Activated T-helper 2 cell treated with anti-CD3 and anti-CD28 coated beads, Interferon-gamma antibody, Interleukin-2, Interleukin-4, amounts not matched to agents 10 μg/mL and 5 μg/mL and 100 μg/mL, durations not matched to agents 14 hours and 24 hours and 36 hours (primary cell): ENCODE measurements at places on chromosomes 2 and 18. TPM values are rescaled to one million over a fixed set of nuclear protein-coding genes. Genes with fewer than 3 reads are reported as not detected.

GRCh38 chr2:12335995-12336394 lies 380.7 kb upstream of the TRIB2 start:
- H3K4me1 ChIP-seq: no peaks in the 10 kb centered on the region
- H3K4me3 ChIP-seq: no peak overlapping the region
- no peak overlapping the region for H3K27ac ChIP-seq

DNA sequence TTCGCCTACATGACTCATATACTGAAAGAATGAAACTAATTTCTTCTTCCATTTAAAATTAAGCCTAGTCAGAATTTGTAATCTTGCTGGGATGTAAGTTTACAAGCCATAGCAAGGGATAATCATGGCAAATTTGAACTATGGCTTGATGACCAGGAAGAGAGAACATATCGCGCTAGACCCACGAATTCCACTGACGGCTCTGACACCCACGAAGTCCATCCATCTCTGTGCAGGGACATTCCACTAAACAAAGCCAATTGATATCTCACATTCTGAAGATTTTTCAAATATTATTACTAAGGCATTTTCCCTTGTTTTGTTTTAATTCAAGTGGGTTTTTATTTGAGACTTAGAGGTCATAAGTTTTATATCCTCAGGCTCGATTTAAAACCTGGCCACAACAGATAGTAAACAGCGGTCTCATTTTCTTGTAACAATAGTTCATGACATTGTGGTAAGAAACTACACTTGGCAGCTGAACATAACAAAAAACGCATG lies 113.0 kb downstream of the QPCT start:
- H3K27ac ChIP-seq: no peak overlapping the region
- H3K36me3 ChIP-seq: peaks cover 3% of the 10 kb centered on the region
- H3K27me3 ChIP-seq: no peaks in the 10 kb centered on the region
- peaks cover 16% of the 10 kb centered on the region for H3K4me1 ChIP-seq
- H3K4me3 ChIP-seq: no peak overlapping the region
- no peak for DNase-seq

Gene TFCP2L1
- 0.11 TPM in 1 of 2 replicates, not detected in the other for total RNA-seq

DNA sequence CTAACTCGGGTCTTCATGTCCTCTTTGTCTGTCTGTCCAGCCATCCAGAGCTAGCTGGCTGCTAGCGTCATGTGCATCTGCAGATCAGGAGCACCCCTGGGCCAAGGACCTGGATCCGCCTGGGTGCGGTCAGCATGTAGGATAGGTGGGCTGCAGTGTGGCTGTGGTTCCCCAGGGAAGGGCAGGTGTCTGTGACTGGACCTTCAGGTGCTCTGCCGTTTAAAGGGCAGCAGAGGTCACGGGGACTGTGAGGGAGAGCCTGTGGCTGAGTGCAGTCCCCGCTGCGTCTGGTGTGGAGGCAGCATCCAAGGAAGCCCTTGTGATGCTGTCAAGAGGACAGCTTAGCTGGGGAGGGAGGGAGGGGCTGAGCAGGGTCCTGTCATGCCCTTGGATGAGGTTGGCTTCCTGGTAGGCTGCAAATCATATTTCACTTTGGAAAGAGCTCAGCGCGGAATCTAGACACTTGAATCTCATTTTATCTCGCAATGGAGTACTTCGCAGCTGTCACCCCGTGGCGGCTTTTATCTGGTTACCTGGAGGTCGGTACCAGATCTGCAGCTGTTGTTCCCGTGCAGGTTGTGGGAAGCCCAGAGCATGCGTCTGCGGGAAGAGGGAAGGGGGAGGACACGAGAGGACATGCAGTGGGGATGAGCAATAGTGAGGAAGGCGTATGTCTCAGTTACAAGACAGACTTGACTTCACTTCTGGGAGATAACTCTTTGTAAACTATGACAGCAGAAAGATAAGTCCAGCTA lies 5.9 kb upstream of the RALB start:
- H3K27ac ChIP-seq: no peak overlapping the region
- H3K4me1 ChIP-seq: peaks cover 14% of the 10 kb centered on the region
- no peak overlapping the region for H3K4me3 ChIP-seq
- H3K36me3 ChIP-seq: peaks cover 4% of the 10 kb centered on the region
- H3K27me3 ChIP-seq: peaks cover 10% of the 10 kb centered on the region

DNA sequence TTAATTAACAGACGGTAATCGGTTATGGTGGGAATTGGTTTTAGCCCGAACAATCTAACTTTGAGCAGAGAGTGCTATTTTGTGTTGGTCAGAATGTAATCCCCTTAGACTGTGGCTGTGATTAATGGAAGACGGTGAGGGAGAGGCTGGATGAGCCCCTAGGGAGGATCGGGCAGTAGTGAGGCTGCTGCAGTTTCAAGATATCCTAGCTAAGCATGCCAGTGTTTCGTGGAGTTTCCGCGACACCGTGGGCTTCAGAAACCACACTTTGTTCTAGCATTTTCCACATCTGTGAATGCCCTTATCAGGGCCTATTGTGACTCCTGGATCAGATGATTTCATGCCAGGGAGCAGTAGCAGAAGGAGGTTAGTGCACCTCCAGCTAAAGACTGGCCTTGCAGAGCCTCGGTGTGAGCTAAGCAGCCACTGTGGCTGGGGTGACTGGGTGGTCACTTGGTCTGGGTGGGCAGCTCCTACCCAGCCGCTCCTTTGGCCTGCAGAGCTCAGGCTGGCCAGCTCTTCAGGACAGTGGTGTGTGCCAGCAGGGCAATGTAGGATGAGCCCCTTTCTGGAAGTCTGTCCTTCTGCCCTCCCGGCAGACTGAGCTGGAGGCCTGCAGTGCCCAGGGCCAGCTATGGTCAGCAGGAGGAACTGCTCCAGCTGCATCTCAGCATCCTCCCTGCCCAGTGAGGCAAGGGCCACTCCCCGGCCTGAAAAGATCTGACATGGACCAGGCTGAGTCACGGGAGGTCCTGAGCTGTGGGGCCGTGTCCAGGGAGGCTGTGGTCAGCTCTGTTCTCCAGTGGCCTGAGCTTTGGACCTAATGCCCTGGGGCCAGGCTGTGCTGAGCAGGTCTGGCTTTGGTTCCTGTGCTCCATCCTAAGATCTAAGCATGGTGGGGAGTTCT lies 142.6 kb upstream of the GPC1 start:
- no peaks in the 10 kb centered on the region for H3K27me3 ChIP-seq
- H3K36me3 ChIP-seq: no peaks in the 10 kb centered on the region
- no peak overlapping the region for H3K4me3 ChIP-seq
- DNase-seq: no peak

- peaks cover 40% of the 10 kb centered on the region for H3K4me1 ChIP-seq
- no peak overlapping the region for H3K4me3 ChIP-seq
- no peak for DNase-seq
- no peaks in the 10 kb centered on the region for H3K27me3 ChIP-seq
- H3K36me3 ChIP-seq: peaks cover 49% of the 10 kb centered on the region
- no peak overlapping the region for H3K27ac ChIP-seq
Observed at GRCh38 chr2:7513834-7514233, 596.6 kb downstream of the RNF144A start.

Gene AFG3L2
- total RNA-seq: 61.8 and 65.1 TPM in 2 replicates

DNA sequence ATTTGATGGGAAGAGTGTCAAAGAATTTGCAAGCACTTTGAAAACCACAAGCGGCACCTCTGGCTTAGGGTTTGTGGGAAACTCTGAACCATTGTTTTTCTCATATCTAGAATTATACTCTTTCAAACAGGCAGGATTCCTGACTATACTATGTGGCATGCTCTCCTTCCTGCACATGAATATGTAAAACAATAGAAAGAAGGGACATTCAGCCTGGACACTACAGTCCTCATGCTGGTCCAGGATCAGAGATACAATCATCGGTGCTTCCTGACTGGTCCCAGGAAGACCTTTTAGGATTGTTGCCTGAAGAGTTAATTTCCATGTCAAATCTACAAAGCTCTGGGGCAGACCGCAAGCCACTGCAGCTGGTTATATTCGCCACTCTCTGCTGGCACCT lies 55.7 kb upstream of the RASGRP3 start:
- H3K36me3 ChIP-seq: no peaks in the 10 kb centered on the region
- no peak for DNase-seq
- peaks cover 8% of the 10 kb centered on the region for H3K27me3 ChIP-seq
- H3K4me1 ChIP-seq: no peaks in the 10 kb centered on the region
- H3K27ac ChIP-seq: no peak overlapping the region
- H3K4me3 ChIP-seq: no peak overlapping the region

GRCh38 chr18:35692866-35693265 lies 111.3 kb downstream of the GALNT1 start:
- no peak for DNase-seq
- no peak overlapping the region for H3K27ac ChIP-seq
- no peak overlapping the region for H3K4me3 ChIP-seq
- H3K4me1 ChIP-seq: no peaks in the 10 kb centered on the region

DNA sequence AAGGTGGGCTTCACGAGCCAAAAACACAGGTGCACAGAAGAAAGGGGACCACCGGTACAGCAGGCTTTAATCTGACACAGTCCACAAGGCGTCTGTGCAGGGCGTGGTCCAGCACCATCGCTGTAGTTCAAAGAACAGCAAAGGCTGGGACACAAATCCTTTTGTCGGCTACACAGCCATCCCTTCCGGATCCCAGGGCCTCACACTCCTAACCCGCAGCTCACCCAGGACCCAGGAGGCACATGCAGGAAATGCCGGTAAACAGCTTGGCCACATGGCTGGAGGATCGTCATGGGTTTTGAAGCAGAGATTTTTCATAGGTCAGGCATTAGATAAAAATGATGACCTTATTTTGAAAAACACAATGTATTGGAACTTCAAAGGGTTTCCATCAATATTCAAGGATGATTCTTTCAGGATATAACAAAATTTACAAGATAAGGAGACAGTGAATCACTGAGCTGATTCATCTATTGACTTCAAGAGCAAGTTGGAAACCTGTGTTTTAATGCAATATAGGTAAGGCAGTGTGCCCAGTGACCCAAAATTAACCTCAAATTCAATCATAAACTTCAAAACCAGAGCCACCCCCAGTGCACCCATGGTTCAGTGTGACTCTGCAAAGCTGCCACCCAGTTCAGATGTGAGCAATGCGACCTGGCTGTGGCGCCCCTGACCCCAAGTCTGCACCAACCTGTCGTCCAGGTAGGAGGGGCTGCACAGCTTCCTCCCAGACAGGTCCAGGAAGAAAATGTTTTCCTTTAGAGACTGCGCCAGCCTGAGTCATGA lies 74.4 kb downstream of the TMEM18 start:
- DNase-seq: no peak
- H3K4me3 ChIP-seq: no peak overlapping the region
- H3K27ac ChIP-seq: no peak overlapping the region
- no peaks in the 10 kb centered on the region for H3K4me1 ChIP-seq

Gene PSMA8
- total RNA-seq: 1.2 and 1.4 TPM in 2 replicates

DNA sequence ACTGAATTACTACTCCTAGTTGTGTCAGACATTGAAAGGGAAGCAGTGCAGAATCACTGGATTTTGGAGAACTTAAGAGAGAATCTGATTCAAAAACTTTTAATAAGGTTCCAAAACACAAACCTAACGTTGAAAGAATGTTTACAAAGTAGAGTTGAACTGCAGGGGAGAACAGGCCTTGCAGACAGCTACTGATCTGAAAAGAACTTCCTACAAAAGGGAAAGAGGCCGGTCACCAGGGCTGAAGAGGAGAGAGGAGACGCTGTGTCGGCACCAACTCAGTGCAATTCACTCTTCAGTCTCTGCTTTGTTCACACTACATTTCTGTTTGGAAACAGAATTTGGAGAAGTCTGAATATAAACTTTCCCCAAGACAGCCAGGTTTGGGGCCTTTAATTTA lies 124.0 kb downstream of the GAREM1 start:
- no peaks in the 10 kb centered on the region for H3K36me3 ChIP-seq
- H3K4me3 ChIP-seq: no peak overlapping the region
- H3K27me3 ChIP-seq: peaks cover 9% of the 10 kb centered on the region
- DNase-seq: no peak

Gene VWA3B
- total RNA-seq: not detected in 2 replicates

GRCh38 chr18:41744421-41745030 lies 210.5 kb upstream of the PIK3C3 start:
- no peaks in the 10 kb centered on the region for H3K4me1 ChIP-seq
- no peak for DNase-seq

- H3K27ac ChIP-seq: no peak overlapping the region
- no peaks in the 10 kb centered on the region for H3K27me3 ChIP-seq
- no peaks in the 10 kb centered on the region for H3K36me3 ChIP-seq
- no peak overlapping the region for H3K4me3 ChIP-seq
- no peak for DNase-seq
- no peaks in the 10 kb centered on the region for H3K4me1 ChIP-seq
Observed at GRCh38 chr2:133760376-133760775, 192.1 kb upstream of the NCKAP5 start.

DNA sequence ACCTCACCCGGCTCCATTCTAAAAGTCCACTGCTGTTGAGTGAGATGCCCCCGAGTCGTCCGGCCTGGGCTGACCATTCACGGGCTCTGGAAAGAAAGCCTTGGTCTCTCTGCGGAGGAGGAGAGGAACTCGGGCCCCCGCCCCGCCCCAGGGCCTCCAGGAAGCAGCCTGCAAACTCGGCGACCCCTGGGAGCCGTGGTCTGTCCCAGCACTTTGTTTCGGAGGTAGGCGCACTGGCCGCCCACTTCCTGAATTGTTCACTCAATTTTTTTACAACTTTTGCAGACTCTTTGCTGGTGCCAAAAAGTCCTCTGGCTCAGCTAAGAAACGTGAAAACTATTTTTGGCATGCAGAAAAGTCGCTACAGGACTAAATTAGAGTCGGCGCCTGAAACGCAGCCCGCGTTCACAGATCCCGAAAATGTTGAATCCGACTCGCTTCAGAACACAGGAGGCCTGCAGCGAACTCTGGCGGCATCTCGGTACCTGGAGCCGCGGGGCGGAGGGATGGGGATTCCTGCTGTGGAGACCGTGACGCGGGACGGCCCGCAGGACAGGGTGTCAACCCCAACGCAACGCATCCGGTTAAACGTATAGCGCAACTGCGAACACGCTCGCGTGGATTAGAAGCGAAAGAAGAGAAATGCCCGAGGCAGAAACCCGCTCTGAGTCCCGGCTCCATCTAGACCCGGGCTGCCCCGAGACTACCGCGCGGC lies 1.5 kb downstream of the PXDN start:
- H3K27ac ChIP-seq: no peak overlapping the region
- H3K36me3 ChIP-seq: no peaks in the 10 kb centered on the region
- H3K27me3 ChIP-seq: peaks cover 38% of the 10 kb centered on the region
- H3K4me1 ChIP-seq: no peaks in the 10 kb centered on the region
- DNase-seq: peak; percentile 13

Gene MEMO1
- total RNA-seq: 63.7 and 64.8 TPM in 2 replicates

DNA sequence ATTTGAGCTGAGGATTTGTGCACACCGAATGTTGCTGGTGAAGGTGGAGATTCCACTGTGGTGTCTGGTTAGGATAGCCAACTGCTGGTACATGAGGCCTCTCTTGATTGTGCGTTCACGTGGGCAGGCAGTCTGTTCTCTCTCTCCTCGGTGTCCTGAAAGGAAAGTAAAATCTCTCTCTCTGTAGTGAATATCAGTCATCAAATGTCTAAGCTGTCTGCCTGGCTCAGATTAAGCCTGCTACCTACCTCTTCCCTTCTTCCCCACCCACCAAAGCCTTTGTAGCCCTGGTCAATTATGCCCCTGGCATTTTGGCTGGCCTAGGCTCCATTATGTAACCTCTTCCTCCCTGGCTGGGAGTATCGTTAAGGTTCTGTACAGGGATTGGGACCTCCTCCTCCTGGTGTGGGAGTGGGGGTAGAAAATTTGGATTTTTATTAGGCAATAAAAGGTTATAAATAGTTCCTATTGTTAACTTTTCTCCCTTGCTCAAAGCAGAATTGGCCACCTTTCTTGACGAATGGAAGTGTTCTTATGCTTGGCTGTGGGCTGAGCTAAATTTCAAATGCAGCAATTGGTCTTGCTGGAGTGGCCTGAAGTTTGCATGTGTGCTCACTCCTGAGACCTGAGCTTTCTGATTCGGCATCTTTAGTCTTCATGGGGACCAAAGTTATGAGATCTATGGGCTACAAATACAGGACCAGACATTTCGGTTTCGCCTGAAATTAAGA lies 148.8 kb downstream of the WDSUB1 start:
- no peaks in the 10 kb centered on the region for H3K4me1 ChIP-seq
- no peaks in the 10 kb centered on the region for H3K36me3 ChIP-seq
- no peak for DNase-seq
- H3K4me3 ChIP-seq: no peak overlapping the region
